ENCODE measurements at places on chromosomes 5 and 9. TPM values are rescaled to one million over a fixed set of nuclear protein-coding genes. Genes with fewer than 3 reads are reported as not detected.

The SPINK6 gene
- not detected for total RNA-seq

The SLC25A51 gene
- 59.2 TPM for total RNA-seq

The SLC4A9 gene
- 0.22 TPM for total RNA-seq

The RANBP3L gene
- total RNA-seq, result not detected

The CCL27 gene
- total RNA-seq, result not detected

The TBC1D13 gene
- 28.3 TPM for total RNA-seq

The ORM2 gene
- total RNA-seq, result not detected

The SH3GL2 gene
- not detected for total RNA-seq

GRCh38 chr9:92656537-92656925 is 13.4 kb downstream of the IPPK start:
- DNase-seq, result no peak

- DNase-seq, result no peak
Measured at GRCh38 chr5:102911973-102912372, 156.9 kb downstream of the PAM start.

DNA sequence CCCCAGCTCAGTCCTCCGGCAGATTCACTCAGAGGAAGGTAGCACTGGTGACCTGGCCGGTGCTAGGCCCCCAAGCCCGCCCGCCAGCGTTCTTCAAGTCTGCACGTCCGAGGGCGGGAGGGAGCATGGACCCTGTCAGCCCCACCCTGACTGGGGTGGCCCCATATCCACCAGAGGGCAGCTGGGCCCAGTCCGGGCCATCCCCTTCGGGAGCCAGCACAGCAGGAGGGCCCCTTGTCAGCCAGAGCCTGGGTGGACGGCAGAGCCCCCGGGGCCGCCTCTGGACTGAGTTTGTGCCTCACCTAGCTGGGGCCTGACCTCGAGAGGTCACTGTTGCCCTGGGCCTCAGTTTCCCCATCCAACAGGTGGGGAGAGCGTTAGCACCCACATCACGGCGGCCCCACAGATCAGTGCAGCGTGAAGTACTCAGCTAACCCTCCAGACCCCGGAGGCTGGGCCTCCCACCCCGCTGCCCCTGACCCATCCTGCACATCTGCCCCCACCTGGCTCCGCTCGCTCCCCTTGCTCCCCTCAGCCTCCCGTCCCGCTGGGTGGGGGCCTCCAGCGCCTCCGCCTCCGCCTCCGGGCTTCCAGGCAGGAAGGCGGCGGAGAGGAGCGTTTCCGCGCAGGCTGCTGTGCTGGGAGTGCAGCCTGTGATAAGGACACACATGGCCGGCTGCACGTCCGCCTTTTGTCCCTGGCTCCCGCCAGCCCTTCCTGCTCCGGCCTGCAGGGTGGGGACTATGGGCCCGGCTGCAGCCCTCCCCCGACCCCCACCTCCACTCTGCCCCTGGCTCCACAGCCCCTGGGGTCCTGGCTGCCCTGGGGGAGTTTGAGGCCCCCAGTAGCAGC is 16.6 kb upstream of the EGFL7 start:
- no peak for DNase-seq

GRCh38 chr5:97545886-97546535 is 363.0 kb upstream of the RIOK2 start:
- no peak for DNase-seq

DNA sequence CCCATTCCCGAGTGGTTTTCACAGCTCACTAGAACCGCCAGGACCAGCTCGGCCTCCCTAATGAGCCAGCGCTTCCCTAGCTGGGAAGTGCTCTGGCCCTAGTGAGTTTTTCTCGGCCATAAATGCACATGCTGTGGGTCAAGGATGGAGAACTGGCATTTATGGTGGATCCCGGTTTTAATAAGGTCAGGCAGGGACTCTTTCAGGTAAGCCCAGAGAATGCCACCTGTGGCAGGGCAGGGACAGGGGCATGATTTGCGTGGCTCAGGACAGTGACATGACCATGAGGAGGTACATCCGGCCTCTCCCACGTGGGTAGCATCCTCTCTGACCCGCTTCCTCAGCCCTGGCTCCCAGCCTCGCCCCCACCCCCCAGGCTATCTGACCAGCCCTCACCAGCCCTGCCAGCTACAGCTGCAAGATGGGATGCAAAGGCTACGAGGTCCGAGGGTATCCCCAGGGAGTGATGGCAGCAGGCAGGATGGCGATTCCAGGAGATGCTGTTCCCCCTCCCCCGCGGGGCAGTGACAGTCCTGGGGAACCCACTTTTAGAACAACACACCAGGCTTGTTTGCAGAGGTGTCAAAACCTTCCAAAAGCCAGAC is 60.3 kb upstream of the ADAMTS2 start:
- peak; percentile 82 for DNase-seq

- no peak for DNase-seq
Measured at GRCh38 chr5:123262216-123262823, 160.9 kb downstream of the CEP120 start.

GRCh38 chr5:158514319-158514985 is 585.3 kb downstream of the EBF1 start:
- DNase-seq, result no peak

GRCh38 chr5:74243634-74244033 is 396.9 kb downstream of the ENC1 start:
- DNase-seq, result no peak

Measured in mesenteric fat pad (tissue), 1 donor.